Cortex of kidney (tissue), 1 donor: ENCODE measurements at places on chromosomes 2 and 18.

- no peak for DNase-seq
Measured at GRCh38 chr2:180656455-180656847, 324.0 kb upstream of the UBE2E3 start.

- no peak for DNase-seq
Measured at GRCh38 chr2:13649918-13650317, 933.2 kb downstream of the TRIB2 start.

DNA sequence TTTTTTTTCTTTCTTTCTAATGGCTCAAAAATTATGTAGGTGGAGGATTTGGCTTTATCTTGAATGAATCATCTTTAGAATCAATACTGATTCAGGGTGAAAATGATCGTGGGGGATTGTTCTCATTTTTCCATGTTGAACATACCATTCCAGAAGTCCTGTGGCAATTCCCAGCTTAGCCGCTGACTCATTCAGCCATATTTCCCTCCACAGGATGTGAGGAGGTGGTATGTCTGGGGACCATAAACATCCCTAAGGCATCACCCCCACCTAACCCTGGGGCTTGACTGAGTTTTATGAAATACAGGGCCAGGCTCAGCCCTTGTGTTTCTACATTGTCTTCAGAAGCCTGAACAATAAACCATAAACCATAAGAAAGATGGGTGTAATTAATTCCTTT is 92.7 kb upstream of the FN1 start:
- no peak for DNase-seq

DNA sequence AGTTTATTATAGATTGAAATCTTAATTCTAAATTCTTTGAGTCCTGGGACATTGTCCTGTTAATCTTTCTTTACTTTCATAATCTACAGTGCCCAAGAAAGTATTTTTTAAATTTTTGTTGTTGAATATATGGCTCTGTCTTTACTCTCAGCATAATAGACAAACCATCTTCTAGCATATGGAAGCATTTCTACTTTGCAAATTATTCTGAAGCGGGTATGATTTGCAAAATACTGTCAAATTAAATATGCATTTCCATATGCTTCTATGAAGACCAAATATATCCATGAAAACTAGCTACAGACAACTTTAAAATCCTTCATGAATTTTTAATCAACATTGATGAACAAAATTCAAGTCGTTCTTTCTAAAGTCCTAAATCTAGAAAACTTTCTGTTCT is 117.2 kb downstream of the KYNU start:
- DNase-seq = no peak

- DNase-seq = no peak
Measured at GRCh38 chr2:156797832-156798231, 361.7 kb downstream of the GPD2 start.

DNA sequence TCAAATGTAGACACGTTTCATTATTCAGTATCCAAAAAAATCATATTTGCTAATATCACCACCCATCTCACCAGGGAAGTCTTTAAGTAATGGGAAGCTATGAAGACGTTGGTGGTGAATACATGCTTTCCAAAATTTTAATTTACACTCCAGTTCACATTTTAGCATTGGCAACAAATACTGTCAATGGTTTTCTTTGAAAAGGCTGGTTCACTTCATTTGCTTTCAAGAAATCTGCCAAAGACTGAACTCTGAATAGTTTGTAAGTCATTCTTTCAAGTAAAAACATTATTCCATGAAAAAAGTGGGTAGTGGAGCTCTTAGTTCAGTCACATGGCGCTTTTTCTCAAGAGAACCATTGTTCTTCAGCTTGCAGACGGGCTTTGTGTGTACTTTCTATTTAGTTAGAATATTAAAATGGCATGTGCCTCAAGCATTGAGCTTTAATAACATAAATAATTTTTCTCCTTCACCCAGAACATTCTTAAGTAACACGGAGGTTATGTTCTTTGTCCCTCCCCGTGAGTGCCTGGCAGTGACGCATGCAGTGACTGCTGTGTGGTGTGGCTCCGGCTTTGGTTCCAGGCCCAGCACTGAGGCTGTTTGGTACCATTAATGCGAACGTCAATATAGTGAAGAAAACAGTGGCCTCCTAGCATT is 300.0 kb upstream of the HDAC4 start:
- DNase-seq = no peak

GRCh38 chr2:65980531-65980930 is 454.4 kb upstream of the MEIS1 start:
- DNase-seq = no peak

DNA sequence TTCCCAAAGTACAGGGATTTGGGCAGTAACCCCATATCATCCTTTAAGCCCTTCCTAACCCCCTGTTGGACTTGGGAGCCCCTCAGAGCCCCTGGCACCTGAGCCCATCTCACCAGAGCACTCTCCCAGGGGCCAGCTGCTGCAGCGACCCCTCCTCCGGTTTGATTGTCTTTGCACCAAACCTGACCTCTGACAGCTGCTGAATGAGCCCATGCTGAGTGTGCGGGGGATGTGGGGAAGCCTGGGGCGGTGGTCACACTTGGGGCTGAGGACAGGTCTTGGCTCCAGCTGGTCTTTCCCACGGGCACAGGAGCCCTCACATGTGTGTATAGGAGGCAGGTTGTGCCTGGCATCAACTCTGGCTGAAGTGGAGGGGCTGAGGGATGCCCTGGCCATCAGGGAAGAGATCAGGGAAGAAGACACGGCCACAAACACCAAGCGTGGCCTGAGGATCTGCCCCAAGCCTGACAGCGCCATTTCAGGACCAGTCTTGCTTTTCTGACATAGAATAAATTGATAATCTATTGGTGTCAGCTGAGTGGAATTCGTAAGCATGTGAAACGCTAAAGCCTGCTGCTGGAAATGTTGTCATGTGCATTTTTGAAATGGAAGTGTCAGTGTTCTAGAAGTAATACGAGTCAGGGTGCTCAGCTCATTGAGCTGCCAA is 102.4 kb downstream of the ACKR3 start:
- DNase-seq = no peak

- DNase-seq = no peak
Measured at GRCh38 chr18:79949697-79950487, 1.6 kb downstream of the SLC66A2 start.

DNA sequence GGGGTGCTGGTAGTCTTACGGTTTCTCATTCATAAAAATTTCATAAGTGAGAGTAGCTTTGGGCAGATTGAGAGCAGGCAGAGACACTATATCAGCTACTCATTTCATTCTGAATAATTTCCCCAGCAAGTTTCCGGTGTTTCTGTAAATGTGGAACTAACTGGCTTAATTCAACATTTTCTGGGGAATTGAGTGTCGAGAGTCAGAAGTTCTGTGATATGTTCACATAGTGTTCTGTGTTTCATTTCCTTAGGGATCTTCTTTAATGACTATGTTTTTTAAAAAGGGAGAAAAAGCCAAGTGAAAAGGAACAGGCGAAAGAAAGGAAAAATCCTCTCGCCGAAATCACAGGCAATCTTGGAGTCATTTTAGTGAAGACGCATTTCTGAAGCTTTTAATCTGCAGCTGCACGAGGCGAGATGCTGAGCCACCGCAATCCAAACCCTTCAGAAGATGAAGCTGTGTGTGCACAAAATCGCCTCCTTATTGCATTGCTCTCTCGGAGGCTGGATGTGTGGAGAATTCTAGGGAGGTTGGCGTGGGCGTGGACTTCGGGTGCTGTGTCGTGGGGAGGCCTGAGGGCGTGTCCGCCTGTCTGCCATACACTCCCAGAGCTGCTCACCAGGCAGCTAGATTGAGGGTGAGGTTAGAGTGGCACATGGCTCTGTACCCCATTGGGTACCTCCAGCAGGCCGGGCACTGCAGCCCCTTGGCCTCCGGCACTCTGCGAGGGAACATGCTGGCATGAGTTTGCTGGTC is 38.4 kb upstream of the HDAC4 start:
- no peak for DNase-seq

GRCh38 chr2:82527124-82527523 is 1932.0 kb downstream of the SUCLG1 start:
- no peak for DNase-seq

GRCh38 chr2:59909147-59909546 is 644.3 kb downstream of the BCL11A start:
- DNase-seq = no peak

DNA sequence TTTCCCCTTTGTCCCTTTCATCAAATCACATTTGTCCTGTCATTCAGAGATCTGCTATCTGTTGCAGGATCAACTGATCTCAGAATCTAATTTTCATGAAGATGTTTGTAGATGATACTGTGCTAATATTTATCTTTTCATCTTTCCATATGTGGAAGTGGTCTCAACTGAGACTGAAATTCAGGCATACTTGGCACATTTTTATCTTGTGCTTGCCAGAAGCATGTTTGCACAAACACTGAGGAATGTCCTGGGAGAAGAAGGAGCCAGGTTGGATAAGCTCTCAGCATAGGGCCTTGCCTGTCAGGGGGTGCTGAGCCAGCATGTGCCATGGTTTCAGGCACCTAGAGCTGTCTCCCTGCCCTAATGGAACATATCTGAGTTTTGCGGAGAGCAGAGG is 24.5 kb upstream of the MMADHC start:
- DNase-seq = no peak

GRCh38 chr2:232623768-232624765 is 9.3 kb upstream of the EFHD1 start:
- no peak for DNase-seq

GRCh38 chr2:238157506-238158017 is 1.2 kb upstream of the ERFE start:
- no peak for DNase-seq

DNA sequence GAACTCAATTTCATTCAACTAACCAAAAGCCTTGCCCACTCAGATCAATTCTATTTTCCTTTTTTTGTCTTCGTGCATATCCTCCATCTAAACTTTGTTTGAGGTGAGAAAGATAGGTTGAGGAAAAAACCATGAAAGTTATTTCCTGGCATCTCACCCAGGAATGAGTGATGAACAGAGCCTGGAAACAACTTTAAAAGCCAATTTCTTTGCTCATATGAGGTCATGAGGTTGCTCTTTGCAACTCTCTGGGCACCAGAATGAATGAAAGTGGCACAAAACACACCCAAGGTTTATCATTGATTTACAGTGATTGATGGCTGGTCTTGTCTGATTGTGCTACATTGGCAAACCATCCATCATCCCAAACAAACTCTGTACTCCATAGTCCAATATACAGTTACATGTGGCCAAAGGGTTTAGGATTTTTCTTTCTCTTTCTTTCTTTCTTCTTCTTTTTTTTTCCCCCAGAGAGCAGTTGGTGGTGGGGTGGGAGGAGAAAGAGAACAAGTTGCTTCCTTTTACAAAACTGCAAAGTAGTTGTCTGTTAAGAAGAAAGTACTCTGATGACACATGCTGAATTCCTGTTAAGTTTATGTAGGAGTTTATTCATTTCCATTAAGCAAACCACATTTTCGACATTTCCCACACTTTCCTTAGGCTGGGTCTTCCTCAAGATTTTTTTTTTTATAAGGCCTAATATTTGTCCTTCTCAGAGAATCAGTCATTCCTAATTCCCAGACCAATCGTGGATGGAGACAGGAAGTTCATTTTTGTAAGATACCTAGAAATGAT is 575.9 kb upstream of the ZEB2 start:
- no peak for DNase-seq

DNA sequence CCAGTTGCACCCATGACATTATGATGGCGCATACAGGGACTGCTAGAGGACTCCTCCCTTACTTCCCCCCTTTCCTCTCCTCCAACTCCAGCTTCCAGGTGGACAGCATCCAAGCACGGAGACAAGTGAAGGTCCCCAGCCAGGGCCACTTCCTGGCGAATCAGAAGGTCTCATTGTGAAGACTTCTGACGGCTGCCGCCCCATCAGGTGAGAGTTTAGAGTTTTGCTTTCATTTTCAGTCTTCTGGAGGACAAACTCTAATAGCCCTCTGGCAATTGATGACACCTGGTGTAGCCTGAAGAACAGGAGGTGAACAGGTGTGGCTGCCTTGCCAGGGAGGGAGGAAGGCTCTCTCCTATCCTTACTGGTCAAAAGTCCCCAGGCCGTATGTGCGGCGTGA is 77.3 kb upstream of the KCNH7 start:
- no peak for DNase-seq

GRCh38 chr2:119393971-119394748 is 27.4 kb downstream of the DBI start:
- DNase-seq = no peak

DNA sequence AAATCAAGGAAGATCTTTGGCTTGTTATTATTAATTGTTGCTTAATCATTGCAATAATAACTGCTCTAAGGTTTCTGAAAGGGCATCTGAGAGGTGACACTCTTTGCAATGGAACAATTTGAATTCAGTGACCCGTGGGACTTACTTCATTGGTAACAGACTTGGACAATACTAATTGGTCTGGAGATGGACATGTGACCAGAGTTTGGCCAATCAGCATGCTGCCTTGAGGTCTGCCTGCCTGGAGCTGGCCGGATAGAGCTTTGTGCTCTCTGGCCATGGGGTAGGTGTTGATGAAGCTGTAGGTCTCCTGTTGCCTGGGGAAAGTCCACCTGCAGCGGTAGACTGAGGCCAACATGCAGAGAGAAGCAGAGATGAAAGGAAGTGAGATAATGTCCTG is 24.0 kb upstream of the VPS4B start:
- no peak for DNase-seq

- no peak for DNase-seq
Measured at GRCh38 chr18:10522574-10522973, 3.3 kb upstream of the NAPG start.

DNA sequence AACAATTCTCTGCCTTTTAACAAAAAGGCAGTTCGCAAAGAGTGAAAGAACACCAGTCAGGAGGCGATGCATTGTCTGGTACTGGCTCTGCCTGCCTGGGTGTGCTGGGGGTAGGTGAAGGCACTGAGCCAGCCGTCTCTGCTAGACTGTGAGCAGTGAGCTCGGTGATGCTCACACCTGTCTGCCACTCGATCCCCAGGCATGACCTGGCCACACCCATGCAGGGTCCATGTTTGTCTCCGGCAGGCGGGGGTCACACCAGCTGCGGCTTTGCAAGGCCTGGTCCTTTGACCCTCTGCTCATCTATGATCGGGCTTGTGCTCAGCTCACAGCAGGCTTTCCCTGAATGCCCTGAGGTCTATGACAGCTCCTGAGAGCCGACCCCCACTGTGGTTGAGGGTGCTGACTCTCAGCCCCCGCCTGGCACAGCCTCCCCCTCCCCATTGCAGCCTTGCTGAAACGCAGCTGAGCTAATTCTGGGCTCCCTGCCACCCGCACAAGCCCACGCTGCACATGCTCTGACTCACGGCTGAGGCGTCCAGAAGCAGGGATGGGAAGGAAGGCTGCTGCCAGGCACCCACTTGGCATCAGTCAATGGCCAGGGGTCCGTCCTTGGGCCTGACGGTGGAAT is 23.7 kb downstream of the CRACDL start:
- no peak for DNase-seq

GRCh38 chr2:240351088-240351741 is 84.2 kb upstream of the GPC1 start:
- DNase-seq = no peak

DNA sequence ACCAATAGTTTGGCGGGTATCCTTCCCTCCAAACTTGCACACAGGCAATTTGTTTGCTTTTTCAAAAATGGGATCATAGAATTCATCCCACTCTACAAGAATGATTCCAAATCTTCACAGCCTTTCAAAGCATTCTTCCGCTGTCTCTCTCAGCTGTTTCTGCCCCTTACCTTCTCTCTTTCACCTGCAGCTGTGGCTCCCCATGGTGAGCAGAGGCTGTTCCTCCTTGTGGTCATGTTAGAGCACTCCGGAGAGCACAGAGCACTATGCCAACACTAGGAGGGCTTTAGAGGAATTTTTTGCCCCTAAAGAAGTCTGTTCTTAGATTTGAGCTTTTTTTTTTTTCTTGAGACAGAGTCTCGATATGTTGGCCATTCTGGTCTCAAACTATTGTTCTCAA is 30.4 kb downstream of the MTHFD2 start:
- no peak for DNase-seq
